ENCODE measurements at places on chromosomes 3 and 15. TPM values are rescaled to one million over a fixed set of nuclear protein-coding genes. Genes with fewer than 3 reads are reported as not detected.

DNA sequence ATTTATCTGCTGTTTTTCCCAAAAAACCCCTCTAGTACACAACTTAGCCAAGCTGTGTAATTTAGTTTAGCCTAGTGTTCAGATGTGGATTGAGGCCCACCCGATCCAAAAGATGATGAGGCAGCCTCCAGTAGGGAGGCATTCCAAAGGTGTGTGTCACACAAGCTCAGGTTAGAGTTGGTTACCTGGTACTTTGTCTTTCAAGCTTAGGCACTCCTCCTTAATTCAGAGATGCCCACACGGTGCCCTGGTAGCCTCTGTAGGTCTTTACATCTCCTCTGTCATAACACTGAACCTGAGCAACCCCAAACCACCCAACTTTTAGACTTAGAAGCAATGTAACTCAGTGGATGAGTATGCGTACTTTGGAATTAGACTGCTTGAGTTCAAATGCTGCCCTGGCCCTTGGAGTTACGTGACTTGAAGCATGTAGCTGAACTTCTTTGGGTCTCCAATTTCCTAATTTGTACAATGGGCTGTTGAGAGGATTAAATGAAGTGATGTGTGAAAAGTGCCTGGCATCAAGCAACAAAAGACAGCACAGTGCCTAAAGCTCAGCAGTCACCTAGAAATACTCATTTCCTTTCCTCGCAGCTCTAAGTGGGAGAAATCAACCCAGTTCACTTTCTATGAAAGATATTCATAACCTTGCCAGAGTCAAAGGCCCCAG lies 284.6 kb upstream of the RARB start:
- DNase-seq = no peak
- H3K27me3 ChIP-seq = no peaks in the 10 kb centered on the region
- no peak overlapping the region for H3K27ac ChIP-seq
- H3K4me3 ChIP-seq = no peak overlapping the region
- H3K36me3 ChIP-seq = no peaks in the 10 kb centered on the region
- H3K4me1 ChIP-seq = peaks cover 7% of the 10 kb centered on the region

DNA sequence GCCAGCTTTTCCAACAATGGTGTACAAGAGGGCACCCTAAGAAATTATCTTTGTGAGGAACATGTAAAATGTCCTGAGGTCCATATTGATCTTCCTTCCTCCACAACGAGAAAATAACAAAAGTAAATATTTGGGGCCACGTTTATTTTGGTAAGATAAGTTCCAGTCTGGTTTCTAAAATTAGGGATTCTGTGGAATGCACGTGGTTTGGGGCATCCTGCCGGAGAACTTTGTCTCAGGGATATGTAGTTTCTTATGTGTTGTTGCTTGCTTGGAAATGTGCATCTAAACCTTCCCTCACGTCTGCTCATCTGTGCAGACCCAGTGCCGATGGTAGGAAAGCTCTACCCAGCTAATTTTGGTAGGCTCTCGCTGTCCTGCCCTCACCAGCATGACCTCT lies 62.8 kb downstream of the CTDSPL start:
- H3K27ac ChIP-seq = peak overlapping the region; percentile 37
- no peak for DNase-seq
- no peaks in the 10 kb centered on the region for H3K27me3 ChIP-seq
- H3K36me3 ChIP-seq = no peaks in the 10 kb centered on the region
- H3K4me3 ChIP-seq = no peak overlapping the region

- no peak overlapping the region for H3K27ac ChIP-seq
- H3K4me1 ChIP-seq = no peaks in the 10 kb centered on the region
- H3K36me3 ChIP-seq = no peaks in the 10 kb centered on the region
- peak; percentile 44 for DNase-seq
Measured at GRCh38 chr3:152574461-152575079, 260.4 kb upstream of the P2RY1 start.

MCF2L2 gene
- 4.6 TPM for total RNA-seq

GRCh38 chr3:134079111-134079547 lies 49.4 kb upstream of the SLCO2A1 start:
- H3K4me1 ChIP-seq = no peaks in the 10 kb centered on the region
- no peak overlapping the region for H3K27ac ChIP-seq
- H3K4me3 ChIP-seq = no peak overlapping the region

- no peaks in the 10 kb centered on the region for H3K27me3 ChIP-seq
- H3K4me1 ChIP-seq = no peaks in the 10 kb centered on the region
- H3K4me3 ChIP-seq = no peak overlapping the region
- no peaks in the 10 kb centered on the region for H3K36me3 ChIP-seq
- DNase-seq = no peak
Measured at GRCh38 chr3:24538891-24539290, 44.2 kb upstream of the THRB start.

CYP1A2 gene
- total RNA-seq = not detected

GRCh38 chr15:70557521-70558258 lies 205.7 kb downstream of the UACA start:
- DNase-seq = no peak
- no peaks in the 10 kb centered on the region for H3K36me3 ChIP-seq
- no peaks in the 10 kb centered on the region for H3K4me1 ChIP-seq
- H3K27ac ChIP-seq = no peak overlapping the region
- no peaks in the 10 kb centered on the region for H3K27me3 ChIP-seq

DNA sequence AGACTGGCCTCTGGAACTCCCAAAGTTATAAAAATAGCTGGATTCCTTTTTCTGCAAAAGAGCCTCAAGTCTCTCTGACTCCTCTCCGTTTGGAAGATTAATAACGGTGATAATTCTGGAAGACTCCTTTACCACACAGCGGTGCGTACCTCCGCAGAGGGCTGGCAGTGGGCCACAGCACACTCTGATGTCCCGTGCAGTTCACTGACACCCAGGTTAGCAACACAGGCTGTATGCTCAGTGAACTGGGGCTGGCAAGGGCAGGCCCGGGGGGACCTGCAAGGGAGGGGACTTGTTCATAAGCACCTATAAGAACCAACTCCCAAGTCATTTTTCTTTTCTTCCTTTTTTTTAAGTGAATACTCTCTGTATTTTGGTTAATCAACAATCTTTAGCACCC lies 120.3 kb upstream of the TJP1 start:
- DNase-seq = no peak
- no peaks in the 10 kb centered on the region for H3K27me3 ChIP-seq
- H3K27ac ChIP-seq = no peak overlapping the region
- H3K4me1 ChIP-seq = peaks cover 9% of the 10 kb centered on the region

DNA sequence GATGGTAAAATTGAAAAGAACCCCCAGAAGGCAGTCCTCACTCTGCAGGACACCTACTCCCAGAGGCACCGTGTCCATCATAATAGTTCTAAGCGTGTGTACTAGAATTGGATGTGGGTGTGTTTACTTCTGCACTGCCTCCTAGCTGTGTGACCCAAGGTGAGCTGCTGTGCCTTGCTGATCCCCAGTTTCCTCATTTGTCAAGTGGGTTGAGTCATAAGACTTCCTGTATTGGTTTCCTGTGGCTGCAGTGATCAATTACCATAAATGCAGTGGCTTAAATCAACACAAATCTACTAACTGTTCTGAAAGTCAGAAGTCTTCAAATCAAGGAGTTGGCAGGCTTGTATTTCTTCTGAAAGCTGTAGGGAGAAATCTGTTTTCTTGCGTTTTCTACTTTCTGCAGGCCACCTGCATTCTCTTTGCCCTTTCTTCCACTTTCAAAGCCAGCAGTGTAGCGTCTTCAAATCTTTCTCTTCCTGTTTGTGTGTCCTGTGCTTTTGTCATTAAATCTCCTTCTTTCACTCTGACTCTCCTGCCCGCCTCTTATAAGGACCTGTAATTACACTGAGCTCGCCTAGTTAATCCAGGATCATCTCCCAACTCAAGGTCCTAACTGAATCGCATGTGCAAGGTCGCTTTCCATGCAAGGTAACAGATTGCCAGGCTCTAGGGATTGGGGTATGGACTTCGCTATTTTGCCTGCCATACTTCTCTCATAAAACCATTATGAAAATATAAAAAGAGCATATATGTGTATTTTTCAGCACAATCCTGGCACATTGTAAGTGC lies 59.0 kb downstream of the RORA start:
- no peak overlapping the region for H3K4me3 ChIP-seq
- no peaks in the 10 kb centered on the region for H3K27me3 ChIP-seq
- DNase-seq = no peak
- no peak overlapping the region for H3K27ac ChIP-seq
- no peaks in the 10 kb centered on the region for H3K4me1 ChIP-seq

DNA sequence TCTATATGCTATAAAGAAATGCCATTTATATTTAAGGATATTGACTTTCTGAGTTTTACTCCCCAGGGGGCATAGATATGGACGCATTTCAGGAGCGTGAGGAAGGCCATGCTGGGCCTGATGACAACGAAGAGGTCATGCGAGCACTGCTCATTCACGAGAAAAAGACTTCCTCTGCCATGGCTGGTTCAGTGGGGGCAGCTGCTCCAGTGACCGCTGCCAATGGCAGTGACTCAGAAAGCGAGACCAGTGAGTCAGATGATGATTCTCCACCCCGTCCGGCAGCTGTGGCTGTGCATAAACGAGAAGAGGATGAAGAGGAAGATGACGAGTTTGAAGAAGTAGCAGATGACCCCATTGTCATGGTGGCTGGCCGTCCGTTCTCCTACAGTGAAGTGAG lies 38.4 kb downstream of the GTF2E1 start:
- no peaks in the 10 kb centered on the region for H3K27me3 ChIP-seq
- no peak overlapping the region for H3K27ac ChIP-seq
- H3K36me3 ChIP-seq = no peaks in the 10 kb centered on the region
- H3K4me1 ChIP-seq = no peaks in the 10 kb centered on the region

DNA sequence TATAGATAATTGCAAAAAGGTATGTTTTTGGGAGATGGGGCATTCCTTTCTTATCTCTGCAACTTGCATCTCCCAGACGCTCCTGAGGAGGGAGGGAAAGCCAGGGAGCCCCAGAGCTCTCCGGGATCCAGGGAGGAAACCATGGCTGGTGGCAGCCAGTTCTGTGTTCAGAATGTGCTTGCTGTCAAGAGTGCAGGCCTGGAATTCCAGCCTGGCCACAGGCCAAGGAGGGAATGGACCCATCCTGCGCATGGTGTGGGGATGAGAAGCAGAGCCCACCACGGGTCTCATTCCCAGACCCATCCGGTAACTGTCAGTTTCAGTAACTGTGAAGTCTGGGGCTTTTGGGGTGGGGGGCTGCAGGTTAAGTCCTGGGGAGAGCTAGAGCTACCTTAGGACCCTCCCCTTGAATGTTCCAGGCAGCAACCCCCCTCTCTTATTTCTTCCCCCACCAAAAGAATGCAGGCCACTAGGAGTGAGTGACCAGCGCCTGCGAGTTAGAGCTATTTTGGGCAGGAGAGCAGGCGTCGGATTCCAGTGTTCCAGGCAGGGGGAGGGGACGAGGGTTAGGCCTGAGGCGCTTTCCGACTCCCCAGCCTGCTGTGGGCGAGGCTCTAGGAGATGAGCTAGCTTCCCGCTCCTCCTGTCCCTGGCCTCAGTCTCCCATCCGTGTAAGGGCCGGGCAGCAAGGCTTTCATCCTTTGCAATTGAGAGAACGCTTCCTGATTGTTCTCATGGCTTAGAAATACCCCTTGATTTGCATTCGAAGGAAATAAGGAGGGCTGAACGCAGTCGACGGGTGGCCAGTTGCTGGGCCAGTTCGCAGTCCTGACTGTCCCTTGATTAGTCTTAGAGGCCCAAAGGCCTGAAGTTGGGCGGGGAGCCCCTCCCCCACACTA lies 781 bp upstream of the DAG1 start:
- peaks cover 54% of the 10 kb centered on the region for H3K4me1 ChIP-seq
- H3K27me3 ChIP-seq = no peaks in the 10 kb centered on the region
- DNase-seq = peak; percentile 87
- H3K27ac ChIP-seq = peak overlapping the region; percentile 98
- no peaks in the 10 kb centered on the region for H3K36me3 ChIP-seq
- peak overlapping the region; percentile 35 for H3K4me3 ChIP-seq

PLA1A gene
- 0.75 TPM for total RNA-seq

- no peaks in the 10 kb centered on the region for H3K27me3 ChIP-seq
- H3K4me3 ChIP-seq = no peak overlapping the region
- H3K4me1 ChIP-seq = no peaks in the 10 kb centered on the region
- peak; percentile 64 for DNase-seq
- no peak overlapping the region for H3K27ac ChIP-seq
Measured at GRCh38 chr3:171772427-171773056, 37.7 kb downstream of the PLD1 start.

GRCh38 chr15:70235347-70235746 lies 137.6 kb upstream of the TLE3 start:
- H3K36me3 ChIP-seq = no peaks in the 10 kb centered on the region
- no peak overlapping the region for H3K27ac ChIP-seq
- DNase-seq = no peak
- no peak overlapping the region for H3K4me3 ChIP-seq
- H3K4me1 ChIP-seq = peaks cover 5% of the 10 kb centered on the region

DNA sequence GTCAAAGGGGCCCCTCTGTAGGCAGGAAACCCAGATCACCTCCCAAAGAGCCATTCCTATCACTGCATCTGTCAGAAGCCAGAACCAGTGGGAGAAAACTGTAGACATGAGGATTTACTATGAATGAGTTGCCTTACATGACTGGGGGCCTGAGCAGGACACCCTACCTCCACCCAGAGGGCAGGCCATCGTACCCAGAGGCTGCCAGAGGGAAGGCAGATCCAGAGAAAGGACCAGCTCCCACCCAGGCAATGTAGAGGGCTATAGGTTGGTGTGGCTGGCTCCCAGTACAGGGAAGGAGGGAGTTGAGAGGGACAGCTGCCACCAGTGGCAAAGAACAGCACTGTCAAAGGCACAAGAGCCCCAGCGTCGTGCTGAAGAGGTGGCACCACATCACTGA lies 233.2 kb downstream of the OCA2 start:
- no peak overlapping the region for H3K4me3 ChIP-seq
- no peaks in the 10 kb centered on the region for H3K4me1 ChIP-seq
- H3K27ac ChIP-seq = no peak overlapping the region
- H3K36me3 ChIP-seq = no peaks in the 10 kb centered on the region

FOXB1 gene
- not detected for total RNA-seq

MOBP gene
- 0.27 TPM for total RNA-seq

DNA sequence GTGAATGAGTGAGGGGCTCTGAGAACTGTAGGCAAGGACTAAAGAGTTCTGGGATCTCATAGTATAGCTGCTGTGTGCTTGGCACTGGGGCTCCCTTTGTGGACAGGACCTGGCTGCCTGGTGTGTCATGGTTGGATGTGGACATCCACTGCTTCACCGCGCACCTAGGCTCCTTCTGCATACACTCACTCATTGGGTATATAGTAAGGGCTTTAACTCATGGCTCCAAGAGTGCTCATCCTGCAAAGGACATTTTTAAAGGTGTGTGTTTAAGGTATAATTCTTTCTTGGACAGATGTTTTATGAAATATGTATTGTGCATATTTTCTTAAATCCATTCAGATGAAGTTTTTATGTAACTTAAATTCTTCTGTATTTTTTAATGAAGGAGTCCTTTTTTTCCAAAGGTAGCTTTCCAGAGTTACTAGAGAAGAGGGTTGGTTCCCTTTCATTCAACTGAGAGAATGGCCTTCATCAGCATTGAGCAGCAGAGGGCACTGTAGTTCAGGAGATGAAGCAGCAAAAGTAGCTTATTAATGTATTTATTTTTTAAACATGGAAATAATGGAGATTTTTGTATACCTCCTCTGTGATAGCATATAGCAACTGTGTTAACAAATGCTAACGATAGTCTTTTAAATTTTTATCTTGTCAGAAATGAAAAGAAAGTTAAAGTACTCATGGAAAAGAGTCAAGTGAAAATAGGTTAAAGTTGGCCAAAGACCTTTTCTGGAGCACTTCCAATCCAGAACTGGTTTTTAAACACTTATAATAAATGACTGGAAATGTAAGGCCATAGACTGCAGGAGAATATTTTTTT lies 25.2 kb downstream of the OXNAD1 start:
- no peak overlapping the region for H3K4me3 ChIP-seq
- no peak for DNase-seq
- peaks cover 6% of the 10 kb centered on the region for H3K4me1 ChIP-seq
- no peaks in the 10 kb centered on the region for H3K36me3 ChIP-seq

GRCh38 chr3:185583925-185584324 lies 2.2 kb upstream of the SENP2 start:
- no peak overlapping the region for H3K4me3 ChIP-seq
- no peak for DNase-seq

Measured in Caco-2 (cell line).